ENCODE measurements at places on chromosomes 3 and 15.

GRCh38 chr3:187274315-187274976 is 17.1 kb downstream of the MASP1 start:
- no peak for DNase-seq

- DNase-seq: no peak
Observed at GRCh38 chr3:170563712-170564423, 22.0 kb downstream of the SLC7A14 start.

DNA sequence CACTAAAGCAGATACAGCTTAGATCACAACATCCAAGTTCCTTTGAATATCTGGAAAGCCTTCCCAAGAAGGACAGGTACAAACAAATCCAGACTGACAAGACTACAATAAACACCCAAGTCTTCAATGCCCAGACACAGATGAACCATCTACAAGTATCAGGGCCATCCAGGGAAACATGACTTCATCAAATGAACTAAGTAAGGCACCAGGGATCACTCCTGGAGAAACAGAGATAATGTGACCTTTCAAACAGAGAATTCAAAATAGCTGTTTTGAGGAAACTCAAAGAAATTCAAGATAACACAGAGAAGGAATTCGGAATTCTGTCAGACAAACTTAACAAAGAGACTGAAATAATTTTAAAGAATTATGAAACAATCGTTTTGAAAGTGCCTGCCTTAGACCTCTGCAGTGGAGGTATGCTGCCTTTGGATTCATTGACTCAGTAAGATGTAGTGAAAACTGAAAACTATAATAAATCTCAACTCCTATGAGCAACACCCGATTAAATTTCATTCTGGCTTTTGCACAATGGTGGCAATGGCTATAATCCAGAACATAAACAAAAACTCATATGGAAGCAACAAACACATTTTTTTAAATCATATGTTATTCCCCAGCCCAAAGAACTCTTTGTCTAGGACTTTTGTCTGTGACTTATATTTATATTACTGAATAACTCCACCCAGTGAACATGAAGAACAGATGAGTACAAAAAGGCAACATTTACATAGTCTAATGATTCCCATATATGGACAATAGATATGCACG is 12.6 kb upstream of the COL8A1 start:
- no peak for DNase-seq

GRCh38 chr3:53166781-53167291 is 5.8 kb downstream of the PRKCD start:
- DNase-seq: no peak

DNA sequence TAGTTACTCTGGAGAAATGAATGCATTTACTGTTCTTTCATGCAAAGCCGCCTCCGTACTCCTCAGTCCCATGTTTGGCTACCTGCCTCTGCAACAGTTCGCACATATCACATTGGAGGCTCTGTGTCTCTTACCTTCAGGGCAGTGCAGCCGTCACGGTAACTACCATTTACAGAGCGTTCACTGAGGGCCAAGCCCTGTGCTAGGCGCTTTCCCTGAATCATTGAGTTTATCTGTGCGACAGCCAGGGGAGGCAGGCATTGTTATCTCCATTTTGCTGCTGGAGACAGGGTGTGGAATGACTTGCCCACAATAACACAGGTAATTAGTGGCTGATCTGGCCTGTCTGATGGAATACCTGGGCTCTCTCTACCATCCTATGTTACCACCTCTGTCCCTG is 115.0 kb downstream of the THSD4 start:
- no peak for DNase-seq

GRCh38 chr3:194023501-194024280 is 112.3 kb upstream of the HES1 start:
- no peak for DNase-seq

GRCh38 chr3:61650719-61651410 is 89.5 kb downstream of the PTPRG start:
- no peak for DNase-seq

GRCh38 chr3:113034011-113034410 is 43.2 kb downstream of the GTPBP8 start:
- DNase-seq: no peak

- no peak for DNase-seq
Observed at GRCh38 chr15:89307791-89308190, 26.8 kb downstream of the POLG start.

GRCh38 chr3:30426293-30426993 is 180.0 kb upstream of the TGFBR2 start:
- no peak for DNase-seq

DNA sequence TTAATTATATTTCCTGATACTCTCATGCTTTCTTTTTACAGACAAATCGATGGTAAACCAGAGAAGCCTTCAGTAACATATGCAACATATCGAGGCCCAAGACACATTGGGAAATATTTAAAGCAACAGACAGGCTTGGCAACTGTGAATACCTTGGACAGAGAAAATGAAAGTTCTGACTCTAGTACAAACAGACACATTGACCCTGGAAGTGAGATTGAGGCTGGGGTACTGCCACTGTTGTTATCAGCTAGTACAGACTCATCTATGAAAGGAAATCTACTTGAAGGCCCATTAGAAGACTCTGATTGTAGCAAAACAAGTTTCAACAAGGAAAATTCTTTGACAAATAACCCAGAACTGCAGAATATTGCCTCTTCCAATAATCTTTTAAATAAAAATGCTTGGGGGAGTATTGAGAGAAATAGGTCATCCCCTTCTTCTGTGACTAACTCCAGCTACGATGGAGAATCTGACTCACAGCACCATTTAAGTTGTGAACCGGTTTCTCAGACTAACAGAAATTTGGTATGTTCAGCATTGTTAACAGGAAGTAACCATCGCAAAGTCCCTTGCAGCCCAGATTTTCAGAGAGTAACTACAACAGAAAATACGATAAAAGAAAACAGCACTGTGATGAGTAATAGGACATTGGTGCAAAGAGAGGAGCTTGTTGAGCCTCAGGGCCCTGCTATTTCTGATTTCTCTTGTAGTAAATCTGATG is 50.2 kb downstream of the CRYBG3 start:
- no peak for DNase-seq

- no peak for DNase-seq
Observed at GRCh38 chr3:163572856-163573255, 1505.4 kb downstream of the SI start.

- DNase-seq: no peak
Observed at GRCh38 chr3:9916734-9917680, at the start of gene IL17RC. TSS of gene IL17RC (plus strand) at chr3:9917098. CDS start at chr3:9917316, 218 bp downstream.

DNA sequence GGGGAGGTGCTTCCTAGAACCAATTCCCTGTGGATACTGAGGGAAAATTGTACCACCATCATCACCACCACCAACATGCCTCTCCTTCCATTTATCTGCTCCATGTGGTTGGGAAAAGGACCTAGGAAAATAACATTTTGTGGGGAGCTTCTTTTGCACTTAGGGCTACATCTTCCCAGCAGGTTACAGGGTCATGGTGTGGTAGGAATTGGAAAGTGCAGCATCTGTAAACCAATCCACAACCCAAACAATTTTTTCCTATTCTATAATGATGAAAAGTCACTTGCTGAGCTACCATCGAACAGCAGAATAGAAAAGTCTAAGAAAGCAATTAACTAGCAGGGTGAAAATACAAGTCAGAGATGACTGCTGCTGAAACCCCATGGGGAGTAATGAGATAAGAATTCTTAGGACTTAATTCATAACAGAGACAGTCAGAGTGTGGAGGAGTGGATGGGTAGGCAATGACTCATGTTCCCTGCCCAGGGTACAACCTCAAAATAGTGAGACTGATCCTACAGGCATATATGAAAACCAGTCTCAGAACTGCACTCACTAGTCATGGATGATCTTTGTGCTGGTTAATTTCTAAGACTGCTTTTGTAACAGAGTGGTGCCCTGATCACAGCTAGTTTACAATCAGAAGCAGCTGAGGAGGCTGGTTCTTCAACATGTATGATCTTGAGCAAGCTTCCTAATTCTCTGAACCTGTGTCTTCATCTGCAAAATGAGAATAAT is 38.1 kb upstream of the LEKR1 start:
- DNase-seq: no peak

DNA sequence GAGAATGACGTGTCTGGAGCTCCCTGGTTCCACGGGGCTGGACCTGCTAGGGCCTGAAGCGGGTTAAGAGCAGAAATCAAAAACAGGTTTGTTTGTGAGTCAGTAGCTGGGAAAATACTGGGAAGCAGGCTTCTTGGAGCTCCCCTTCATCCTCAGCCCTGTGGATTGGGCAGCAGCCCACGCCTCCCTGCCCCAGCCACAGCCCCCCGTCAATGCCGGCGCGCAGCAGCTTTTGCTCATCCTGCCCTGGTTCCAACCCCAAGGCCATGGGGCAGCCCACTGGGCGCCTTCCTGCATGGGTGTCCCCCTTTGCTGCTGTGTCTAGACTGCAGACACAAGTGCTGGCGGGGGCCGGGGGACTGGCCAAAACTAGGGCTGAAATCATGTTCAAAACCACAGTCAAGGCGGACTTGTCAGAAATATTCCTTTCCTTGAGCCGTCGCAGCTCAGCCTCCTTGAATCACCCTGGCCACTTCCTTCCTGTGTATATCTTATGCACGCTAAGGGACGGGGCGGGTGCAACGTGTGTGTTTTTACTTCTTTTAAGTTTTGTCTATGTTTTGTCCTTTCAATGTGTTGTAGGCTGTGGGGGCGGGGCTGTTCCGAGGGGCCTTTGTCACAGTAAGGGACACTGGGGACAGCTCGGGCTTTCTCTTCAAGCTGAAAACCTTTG is 108.1 kb downstream of the KLF13 start:
- DNase-seq: no peak

DNA sequence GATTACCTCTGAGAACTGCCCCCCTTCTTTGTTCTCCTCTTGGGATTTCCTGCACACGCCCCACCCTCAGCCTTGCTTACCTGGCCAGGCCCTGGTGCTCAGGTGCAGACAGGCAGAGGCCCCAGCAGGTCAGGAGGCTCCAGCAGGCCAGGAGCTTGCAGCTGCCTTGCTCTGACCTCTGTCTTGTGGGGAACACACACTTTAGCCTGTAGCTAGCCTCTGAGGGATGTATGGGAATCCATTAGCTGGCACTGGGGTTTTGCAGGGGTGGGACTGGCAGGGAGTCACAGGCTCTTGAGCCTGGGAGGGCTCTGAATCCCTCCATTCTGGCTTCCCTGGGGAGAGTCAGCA is 2.7 kb downstream of the SMAD6 start:
- DNase-seq: no peak

DNA sequence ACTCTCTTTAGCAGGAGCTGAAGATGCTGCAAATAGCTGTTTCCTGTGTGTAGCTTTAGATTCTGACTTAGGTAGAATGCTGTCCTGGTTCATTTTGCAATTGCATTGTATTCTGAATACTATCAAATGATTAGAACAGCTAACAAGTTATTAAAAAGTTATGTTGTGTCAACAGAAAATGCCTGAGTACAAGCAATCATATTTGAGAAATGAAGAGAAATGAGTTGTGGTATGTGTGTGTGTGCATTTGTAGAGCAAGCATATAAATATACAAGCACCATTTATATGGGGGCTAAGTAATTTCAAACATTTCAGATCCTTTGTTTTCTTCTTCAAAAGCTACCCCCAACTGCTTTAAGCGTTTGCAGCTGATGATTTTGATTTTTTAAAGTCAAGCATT is 7.8 kb downstream of the ZIC1 start:
- DNase-seq: no peak

GRCh38 chr15:58451826-58452225 is 20.0 kb downstream of the LIPC start:
- DNase-seq: no peak

- DNase-seq: no peak
Observed at GRCh38 chr3:126924458-126924857, 58.5 kb upstream of the PLXNA1 start.

- no peak for DNase-seq
Observed at GRCh38 chr3:148642214-148642613, 55.5 kb upstream of the AGTR1 start.

- DNase-seq: no peak
Observed at GRCh38 chr3:13750215-13750614, 129.7 kb downstream of the WNT7A start.
